ENCODE measurements at places on chromosomes 7 and 10.

GRCh38 chr10:14329746-14330173 lies 964 bp downstream of the FRMD4A start:
- no peak for DNase-seq

- no peak for DNase-seq
Measured at GRCh38 chr7:105654095-105654686, 72.9 kb upstream of the EFCAB10 start.

DNA sequence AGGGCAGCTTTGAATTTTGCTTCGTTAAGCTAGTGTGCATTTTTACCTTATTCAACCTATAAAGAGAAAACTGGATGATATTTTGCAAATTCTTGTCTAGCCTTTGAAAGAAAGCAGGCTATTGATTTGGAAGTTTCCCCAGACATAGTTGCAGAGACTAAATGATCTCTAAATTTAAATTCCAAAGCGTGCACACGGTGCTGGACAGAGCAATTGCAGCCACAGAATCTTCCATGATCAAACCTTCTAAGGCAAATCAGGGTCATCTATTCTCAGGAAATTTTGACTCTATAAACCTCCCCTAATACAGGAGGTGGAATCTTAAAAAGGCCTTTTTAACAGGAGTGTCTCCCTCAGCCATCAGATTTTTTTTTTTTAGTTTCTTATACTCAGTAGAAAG lies 159.9 kb downstream of the MDFIC start:
- DNase-seq, result no peak

DNA sequence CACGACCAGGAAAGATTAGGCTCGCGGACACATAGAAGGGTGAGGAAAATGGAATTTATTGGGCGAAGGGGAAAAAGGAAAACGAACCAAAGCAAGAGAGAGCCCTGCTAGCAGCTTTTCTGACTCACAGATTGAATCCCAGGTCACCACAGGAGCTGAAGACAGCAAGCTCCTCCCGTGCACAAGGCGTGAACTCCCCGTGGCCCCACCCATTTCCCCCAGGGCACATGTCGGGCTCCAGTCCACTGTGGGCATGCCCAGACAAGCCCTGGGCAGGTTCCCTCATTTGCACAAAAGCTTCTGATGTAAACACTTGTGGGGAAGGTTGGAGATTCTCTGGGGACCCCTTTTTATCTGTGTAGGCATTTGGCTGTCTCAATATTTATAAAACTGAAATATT lies 582.4 kb downstream of the SUGCT start:
- DNase-seq, result peak; percentile 60

- DNase-seq, result peak; percentile 3
Measured at GRCh38 chr7:3482147-3482921, 181.3 kb downstream of the SDK1 start.

DNA sequence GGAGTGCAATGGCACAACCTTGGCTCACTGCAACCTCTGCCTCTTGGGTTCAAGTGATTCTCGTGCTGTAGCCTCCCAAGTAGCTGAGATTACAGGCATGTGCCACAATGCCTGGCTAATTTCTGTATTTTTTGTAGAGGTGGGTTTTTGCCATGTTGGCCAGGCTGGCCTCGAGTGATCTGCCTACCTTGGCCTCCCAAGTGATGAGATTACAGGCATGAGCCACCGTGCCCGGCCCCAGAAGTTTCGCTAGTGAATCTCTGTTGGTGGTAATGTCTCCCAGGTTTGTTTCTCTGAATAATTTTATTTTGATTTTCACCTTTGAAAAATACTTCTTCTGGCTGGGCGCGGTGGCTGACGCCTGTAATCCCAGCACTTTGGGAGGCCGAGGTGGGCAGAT lies 58.8 kb downstream of the ABRAXAS2 start:
- no peak for DNase-seq

GRCh38 chr7:152931633-152932032 lies 172.1 kb downstream of the ACTR3B start:
- DNase-seq, result no peak

DNA sequence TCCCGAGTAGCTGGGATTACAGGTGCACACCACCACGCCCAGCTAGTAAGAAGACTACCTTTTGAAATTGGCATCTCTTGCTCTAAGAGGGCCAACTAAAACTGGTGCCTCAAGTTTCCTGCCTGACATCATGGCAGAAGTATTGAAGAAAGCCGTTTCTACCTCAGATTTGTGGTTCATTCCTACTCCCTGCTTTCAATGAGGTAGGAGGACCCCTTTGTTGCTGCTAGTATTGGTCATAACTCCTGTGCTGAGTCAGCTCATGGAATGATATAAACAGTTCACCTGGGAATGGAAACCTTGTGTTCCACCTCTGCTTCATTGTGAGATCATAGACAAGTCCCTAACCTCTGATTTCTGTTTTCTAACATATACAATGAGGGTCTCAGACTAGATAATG lies 82.8 kb downstream of the CDK6 start:
- no peak for DNase-seq

GRCh38 chr10:97059006-97059871 lies 126.5 kb downstream of the SLIT1 start:
- DNase-seq, result no peak

DNA sequence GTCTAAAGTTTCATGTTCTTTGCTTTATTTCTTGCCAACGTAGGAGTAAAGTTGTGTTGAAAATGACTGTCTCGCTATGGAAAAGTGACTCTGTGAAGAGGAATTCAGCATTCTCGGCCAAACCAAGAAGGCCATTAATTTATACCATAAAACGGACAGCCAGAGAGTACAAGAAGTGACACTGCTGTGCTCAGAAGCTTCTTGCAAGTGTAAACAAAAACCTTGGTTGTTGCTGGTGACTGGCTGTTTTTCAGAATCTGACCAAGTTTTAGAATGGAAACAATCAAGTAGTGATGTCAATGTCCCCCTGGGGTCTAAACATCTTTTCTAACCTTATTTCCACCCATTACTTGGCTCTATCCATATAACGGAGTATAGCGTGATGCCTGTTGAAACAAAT lies 201.9 kb downstream of the INHBA start:
- DNase-seq, result no peak

- DNase-seq, result no peak
Measured at GRCh38 chr7:27703181-27703580, 36.8 kb upstream of the TAX1BP1 start.

DNA sequence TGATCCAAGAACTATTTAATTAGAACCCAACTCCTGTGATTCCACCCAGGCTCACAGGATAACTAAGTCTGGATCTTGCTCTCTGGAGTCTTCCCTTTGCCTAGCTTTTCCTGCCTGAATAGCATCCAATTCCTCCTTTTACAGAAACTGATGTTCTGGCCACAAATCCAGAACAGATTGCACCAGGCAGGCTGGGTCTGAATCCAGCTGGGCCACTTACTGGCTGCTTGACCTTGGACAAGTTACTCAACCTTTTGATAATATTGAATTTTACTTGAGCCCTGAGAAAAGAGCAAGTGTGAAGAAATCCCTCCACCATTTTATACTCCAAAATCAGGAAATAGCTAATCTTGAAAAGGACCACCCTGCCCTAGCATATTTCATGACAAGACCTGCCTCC lies 55.5 kb upstream of the SLC35G1 start:
- DNase-seq, result no peak

GRCh38 chr10:67476201-67476600 lies 219.8 kb downstream of the CTNNA3 start:
- no peak for DNase-seq

DNA sequence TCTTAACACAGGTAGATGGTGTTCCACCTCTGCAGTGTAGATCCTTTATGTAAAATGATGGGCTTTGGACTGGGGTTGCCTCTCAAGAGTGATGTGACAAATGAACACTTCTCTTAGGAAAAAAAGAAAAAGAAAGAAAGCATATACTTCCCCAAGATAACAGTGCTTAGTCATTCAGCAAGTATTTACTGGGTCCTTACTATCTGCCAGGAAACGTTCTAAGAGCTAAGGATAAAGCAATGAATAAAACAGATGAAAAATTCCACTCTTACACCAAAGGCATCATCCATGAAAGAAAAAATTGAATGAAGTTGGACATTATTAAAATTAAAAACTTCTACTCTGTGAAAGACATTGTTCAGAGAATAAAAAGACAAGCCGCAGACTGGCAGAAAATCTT lies 177.3 kb downstream of the C7orf25 start:
- DNase-seq, result no peak

- DNase-seq, result no peak
Measured at GRCh38 chr7:95993380-95993779, 221.0 kb downstream of the DYNC1I1 start.

- no peak for DNase-seq
Measured at GRCh38 chr10:80191589-80192270, 13.6 kb downstream of the ANXA11 start.

DNA sequence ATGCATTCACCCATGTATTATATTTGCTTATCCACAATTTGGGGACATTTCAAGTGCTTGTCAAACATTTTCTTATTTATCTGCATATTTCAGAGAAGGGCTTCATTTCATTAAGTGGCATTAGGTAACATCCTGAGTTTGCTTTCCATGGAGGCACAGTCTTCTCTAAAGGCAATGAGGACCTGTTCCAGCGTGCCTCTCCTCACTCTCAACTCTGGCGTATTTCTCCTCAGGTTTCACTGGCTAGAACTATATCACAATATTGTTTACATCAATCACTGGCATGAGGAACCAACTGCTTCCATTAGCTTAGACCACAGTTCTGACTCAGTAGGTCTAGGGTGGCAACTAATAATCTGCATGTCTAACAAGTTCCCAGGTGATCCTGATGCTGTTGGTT lies 177.2 kb downstream of the TAX1BP1 start:
- no peak for DNase-seq

DNA sequence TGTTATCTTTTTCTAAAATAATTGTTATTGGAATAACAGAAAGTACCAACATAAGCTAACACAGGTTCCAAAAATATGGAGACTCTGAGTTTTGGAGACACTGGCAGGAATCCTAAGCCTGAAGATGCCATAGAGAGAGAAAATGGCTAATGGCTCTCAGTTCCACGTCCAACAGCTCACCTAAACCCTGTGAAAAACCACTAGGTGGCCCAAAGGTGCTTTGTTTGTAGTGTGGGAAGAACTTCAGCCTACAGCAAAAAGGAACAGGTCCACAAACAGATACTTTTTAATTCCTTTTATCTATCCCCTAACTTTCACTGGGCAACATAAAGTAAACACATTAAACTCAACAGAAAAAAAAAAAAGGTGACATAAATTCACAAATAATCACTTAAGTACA lies 272.3 kb downstream of the SEMA3D start:
- DNase-seq, result no peak

DNA sequence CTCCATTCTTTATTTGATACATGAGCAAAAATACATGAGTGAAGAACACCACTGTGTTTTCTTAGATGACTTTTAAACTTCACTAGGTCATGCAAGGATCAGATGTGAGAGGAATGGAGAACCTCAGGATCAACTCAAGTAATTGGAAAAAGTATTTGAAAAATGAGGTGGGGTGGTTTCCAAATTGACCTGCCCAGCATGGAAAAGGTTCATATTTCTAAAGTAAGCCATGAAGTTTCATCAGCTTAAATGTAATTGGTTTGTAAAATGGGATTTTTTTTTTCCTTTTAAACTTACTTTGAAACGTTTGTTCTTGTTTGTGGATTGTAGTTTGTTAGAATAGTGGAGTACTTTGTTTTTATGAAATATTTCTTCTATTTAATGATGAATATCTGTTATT lies 134.8 kb downstream of the MLLT10 start:
- no peak for DNase-seq

GRCh38 chr10:116599991-116600390 lies 9.2 kb downstream of the PNLIPRP1 start:
- no peak for DNase-seq

- DNase-seq, result no peak
Measured at GRCh38 chr7:114786455-114786854, 135.4 kb upstream of the MDFIC start.

DNA sequence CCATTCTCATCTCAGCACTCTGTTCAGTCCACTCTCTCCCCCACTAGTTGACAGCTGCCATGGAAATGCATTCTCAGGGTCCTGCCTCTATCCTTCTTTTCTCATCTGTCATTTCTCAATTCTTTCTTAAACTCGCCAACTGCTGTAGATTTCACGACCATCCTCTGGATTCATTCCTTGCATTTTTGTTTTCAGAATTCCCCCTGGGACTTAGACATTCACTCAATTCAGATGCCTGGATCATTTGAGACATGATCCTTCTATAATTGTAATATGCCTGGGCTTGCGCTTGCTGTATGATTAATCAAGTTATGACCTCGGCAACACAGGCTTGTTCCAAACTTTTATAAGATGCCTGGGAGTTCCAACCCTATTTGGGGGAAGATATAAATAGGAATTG lies 104.5 kb downstream of the RAB11FIP2 start:
- DNase-seq, result no peak

GRCh38 chr7:73717025-73717807 lies 2.3 kb downstream of the STX1A start:
- DNase-seq, result no peak

- DNase-seq, result no peak
Measured at GRCh38 chr10:94186722-94187121, 176.0 kb downstream of the NOC3L start.

- DNase-seq, result no peak
Measured at GRCh38 chr7:4714767-4715409, 32.8 kb downstream of the FOXK1 start.

- no peak for DNase-seq
Measured at GRCh38 chr7:99626661-99627060, 9.9 kb downstream of the ZSCAN25 start.

DNA sequence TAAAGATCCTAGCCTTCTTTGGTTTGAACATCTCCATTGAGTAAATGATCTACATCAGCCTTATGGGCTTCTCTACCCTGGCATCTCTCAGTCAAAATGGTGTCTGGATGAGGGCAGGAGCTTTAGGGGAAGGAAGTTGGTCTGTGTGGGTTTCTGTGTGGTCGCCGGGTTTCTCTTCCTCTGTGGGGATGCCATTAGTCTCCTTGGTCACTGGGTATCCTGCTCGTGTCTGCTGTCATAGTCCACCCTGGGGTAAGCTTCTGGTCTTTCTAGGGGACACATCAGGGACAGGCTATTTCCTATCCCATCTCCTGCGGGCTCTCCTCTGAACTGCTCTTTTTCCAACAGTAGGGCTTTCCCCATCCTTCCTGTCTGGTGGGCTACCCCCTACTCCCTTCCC lies 150.3 kb upstream of the NPY start:
- DNase-seq, result no peak

DNA sequence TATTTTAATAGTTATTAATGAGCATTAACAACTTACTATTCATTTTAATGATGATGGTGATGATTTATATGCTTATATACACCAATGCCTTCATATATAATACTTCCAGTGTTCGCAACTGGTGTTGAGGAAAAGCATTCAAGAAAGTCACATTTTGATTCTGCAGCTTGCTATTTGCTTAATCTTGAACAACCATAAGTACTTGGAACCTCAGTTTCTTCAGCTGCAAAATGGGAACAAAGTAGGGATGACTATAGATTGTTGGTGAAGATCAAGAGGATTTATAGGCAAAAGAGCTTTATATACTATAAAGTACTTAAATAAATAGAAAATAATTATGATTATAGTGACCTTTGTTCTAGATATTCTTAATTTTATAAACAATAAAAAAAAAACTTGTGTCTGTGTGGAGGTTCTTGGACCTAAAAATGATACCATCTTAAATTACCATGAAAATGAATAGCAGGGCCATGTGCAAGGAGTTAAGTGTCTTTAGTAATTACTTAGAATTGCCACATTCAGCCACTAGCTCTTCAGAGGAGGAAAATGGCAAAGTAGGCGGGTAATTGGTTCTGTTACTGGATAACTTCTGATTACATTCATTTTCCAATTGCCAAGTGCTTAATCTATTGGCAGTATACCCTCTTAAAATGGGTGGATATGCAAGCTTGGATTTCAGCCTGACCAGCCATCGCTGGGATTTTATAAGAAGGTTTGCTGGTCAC lies 4.5 kb downstream of the ARID5B start:
- DNase-seq, result no peak
